ENCODE measurements at places on chromosomes 1 and 21.
A peak's percentile ranks its signal among the peaks of the same experiment; 100 is the strongest.

GRCh38 chr1:224406216-224406615, 28.4 kb downstream of the WDR26 start:
- no peak for DNase-seq

- DNase-seq, result no peak
These were observed 45.6 kb downstream of the RHBG start for GRCh38 chr1:156414461-156415064.

- no peak for DNase-seq
These were observed 84.6 kb downstream of the VPS13D start for GRCh38 chr1:12314333-12314903.

DNA sequence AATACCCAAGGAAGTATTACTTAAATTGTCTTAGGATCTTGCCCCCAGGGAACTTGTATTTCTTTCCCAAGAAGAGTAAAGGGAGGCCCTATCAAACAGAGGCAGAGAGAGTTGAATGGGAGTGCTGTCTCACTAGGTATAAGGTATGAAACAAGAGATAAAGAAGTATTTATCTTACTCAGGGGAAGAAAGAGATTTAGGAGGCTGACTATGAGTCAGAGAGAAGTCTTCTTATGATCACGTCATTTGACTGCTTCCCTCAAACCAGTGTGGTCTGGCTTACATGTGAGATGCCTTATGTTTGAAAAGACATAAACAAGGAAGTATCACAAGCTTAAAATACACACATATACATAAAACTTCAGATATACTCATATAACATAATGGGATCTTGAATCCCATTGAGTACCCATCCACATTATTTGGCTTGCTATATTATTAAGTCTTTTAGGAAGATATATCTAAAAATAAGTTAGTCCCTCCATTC, 29.6 kb downstream of the DUSP10 start:
- no peak for DNase-seq

DNA sequence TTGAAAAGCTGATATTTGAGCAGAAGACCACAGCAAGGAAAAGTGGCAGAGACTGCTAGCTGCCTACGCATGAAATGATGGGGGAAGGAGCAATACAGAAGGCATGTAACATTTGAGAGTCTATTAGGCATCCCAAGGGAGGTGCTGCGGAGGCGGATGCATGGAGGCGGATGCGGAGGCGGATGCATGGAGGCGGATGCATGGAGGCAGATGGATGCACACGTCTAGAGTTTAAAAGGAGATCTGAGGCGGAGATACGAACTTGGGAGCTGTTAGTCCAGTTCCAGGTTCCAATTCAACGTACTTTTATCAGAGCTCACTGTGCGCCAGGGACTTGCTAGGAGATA, 744 bp upstream of the DDX20 start:
- DNase-seq, result peak; percentile 51

DNA sequence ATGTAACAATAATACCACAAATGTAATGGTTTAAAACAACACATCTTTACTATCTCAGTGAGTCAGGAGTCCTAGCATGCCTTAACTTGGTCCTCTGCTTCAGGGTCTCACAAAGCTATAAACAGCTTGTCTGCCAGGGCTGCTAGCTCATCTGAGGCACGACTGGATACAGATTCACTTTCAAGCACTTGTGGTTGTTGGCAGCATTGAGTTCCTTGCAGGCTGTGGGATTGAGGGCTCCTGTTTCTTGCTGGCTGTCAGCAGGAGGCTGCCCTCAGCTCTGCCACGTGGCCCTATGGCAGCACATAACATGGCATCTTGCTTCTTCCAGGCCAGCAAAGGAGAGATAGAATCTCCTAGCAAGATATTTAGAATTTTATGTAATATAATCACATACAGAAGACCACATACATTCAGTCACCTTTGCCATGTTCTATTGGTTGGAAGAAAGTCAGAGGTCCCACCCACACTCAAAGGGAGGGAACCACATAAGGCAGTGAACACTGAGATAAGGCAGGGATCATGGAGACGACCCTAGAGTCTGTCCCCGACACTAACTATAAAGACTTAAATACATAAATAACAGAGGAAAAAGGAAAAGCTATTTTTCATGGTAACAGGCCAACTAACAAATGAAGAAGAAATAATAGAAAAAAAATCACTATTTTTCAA, 18.9 kb upstream of the IPP start:
- DNase-seq, result no peak

- DNase-seq, result peak; percentile 82
These were observed 9.7 kb upstream of the PRELP start for GRCh38 chr1:203465948-203466347.

DNA sequence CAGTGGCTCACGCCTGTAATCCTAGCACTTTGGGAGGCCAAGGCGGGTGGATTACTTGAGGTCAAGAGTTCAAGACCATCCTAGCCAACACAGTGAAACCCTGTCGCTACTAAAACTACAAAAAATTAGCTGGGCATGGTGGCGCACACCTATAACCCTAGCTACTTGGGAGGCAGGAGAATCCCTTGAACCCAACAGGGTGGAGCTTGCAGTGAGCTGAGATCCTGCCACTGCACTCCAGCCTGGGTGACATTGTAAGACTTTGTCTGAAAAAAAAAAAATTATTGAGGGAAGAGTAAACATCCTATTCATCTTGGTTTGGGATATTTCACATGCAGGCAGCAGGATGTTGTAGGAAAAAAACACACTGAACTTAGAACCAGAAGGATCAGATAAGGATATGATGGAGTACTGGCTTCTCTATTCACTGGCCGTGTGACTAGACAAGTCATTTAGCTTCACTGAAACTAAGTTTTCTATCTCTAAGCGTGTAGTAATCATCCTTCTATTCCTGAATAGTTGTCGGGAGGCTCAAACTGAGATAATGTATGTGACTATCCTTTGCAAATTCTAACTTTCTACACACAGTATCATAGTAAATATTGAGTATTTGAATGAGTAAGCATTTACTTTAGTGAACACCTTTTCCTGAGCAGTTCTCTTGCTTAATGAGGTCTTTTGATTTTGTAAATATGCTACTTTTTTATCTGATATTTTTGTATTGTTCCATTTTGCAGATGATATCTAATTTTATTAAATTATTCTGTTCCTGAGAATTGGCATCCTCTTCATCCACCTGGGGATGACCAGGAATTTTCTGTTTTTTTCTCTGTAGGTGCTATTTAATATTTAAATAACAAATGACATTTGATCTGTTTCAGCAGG, 18.2 kb downstream of the CAP1 start:
- no peak for DNase-seq

- DNase-seq, result no peak
These were observed 53.8 kb upstream of the LYPLAL1 start for GRCh38 chr1:219119839-219120238.

DNA sequence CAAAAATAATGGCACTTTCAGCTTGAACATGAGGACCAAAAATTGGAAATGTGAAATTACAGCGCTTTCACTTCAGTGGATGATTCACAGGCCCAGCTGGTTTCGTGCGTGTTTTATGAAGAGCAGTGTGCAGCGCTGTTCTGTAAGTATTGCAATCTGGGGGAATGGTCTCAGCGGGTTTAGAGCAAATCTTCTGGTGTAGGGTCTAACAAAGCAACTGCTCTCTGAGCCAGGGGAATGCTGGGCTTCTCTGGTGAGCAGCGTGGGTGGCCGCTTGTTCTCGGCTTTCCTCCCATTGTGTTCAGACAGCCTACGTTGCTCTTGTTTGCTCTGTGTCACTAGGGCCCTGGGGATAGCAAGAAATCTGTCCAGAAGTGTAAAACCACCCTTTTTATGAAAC, 42.4 kb upstream of the GADD45A start:
- no peak for DNase-seq

DNA sequence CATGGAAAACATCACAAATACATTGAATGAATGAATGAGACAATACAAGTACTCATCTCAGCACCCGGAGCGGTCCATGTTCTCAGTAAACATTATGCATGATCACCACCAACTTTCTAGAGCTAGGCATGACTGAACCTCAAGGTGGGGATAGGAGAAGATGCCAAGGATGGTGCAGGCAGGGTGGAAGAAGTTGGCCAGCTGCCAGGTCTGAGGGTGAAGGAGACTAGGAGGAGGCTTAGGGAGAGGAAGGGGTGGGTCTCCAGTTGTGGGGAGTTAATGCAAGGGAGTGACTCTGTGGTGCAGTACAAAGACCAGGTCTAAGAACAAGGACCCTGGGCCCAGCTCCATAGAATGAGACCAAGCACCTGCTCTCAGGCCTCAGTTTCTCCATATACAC, 91.7 kb downstream of the MATN1 start:
- DNase-seq, result no peak

Measured in ovary (tissue), 10 donors.